ENCODE measurements at places on chromosomes 7 and 10.
A peak's percentile ranks its signal among the peaks of the same experiment; 100 is the strongest.

DNA sequence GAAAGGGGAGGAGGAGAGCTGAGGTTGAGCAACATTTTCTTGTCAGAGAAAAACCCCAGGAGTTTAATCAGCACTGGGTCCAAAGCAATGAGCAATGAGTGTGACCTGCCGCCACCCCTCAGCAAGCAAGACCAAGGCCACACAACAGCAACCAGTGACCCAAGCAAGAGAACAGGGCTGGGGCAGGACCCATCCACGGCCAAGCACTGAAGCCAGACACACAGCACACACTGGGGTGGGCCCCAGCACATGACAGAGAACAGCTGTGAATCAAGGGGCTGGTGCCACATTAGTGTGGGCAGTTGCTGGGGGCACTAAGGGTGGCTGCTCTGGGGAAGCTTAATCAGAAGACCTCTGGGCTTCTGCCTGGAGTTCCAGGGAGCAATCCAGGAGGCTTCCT is 16.2 kb downstream of the TMEM72 start:
- DNase-seq, result peak; percentile 8

DNA sequence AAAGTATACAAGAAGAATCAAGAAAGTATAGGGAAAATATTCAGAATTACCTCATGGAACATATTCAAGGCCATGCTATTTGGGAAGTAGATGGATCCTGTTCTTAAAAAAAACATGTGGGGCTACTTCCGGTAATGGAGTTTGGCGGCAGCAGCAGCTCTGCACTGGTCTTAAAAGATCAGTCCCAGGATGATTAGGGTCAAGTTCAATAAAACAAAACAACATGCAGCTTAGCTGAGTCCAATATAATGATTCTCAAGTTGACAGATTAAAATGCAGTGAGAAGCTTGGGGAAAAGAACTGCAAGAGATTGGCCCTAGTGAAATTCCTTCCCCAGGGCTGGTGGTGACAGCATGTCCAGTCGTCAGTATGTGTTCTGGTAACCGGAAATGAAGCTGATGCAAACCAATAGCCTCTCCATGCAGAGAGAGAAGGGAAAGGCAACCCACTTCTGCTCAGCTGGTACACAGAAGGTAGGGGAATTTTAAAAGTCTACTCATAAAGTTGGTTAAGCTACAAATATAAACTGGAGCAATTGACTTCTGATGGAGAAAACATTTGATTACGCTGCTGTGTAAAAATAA is 305.1 kb upstream of the IMMP2L start:
- no peak for DNase-seq

DNA sequence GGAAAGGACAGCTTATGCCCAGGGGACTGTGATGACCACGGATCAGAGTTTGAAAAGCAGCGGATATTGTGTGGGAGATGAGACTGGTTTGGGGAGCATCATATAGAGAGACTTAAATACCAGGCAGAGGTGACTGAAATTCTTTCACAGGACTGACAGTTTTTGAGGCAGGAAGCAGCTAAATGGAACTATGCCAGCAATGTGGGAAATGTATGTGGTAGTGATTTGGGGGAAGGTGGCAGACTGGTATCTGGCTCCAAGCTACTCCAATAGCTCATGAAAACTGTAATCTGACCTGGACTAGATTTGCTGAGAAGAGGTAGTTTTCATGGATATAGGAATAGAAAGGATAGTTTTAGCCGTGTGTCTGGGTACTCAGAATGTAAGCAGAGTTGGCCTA is 592.6 kb downstream of the REEP3 start:
- DNase-seq, result no peak

DNA sequence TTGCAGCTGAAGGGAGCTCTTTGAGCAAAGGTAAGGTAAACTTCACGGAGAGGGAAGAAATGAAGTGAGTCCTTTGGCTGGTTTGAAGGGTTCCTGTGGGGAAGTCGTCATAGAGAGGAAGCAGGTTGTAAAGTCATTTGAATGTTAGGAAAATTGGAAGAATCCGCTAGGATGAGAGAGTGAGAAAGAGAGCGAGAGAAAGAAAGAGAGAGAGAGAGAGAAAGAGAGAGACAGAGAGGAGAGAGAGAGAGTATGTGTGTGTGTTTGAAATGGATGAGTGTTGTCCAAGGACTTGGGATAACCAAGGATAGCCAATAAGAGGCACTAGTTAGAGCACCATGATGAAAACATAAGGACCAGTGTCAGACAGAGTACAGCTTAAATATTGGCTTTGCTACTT is 43.1 kb downstream of the FEZF1 start:
- no peak for DNase-seq

GRCh38 chr10:30088178-30088577 is 28.8 kb upstream of the JCAD start:
- DNase-seq, result peak; percentile 35

GRCh38 chr10:5945190-5945509 is 32.2 kb downstream of the IL15RA start:
- DNase-seq, result peak; percentile 61

DNA sequence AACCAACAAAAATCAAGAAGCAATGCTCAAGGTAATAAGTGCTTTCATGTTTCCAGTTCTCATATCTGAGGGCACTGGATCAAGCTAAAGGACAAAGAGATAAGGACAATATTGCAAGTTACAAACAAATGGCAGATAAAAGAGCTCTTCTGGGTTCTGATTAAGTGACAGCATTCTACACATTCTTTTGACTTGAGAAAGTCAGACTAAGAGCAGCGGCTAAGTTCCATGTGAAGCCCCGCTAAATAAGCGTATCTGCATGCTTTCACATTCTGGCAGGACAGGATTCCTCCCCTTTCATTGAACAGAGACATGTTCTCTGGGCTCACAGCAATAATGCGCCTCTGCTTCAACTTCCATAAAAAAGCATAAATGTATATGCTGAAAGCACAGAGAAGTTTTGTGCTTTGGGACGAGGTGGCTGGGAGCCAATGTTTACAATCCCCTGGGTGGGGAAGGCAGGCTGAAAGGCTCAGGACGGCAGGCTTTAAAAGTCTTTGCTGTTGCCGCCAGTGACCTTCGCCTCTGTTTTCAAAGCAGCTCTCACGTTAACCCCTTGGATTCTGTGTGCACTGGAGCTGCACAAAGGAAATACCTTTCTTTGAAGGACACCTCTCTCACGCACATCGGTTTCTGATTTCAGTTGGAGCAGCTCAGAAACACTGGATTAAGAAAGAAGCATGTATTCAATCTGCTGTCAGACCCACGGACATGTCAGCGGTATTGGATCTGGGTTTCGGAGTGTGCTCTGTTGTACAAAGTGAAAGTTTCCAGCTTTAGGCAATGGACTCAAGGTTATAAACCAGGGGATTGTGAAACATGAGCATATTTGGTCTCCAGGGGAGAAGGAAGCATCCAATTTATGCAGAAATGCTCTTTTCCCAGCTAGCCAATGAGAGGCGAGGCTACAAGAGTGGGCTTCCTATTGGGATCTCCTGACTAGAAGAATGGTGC is 105.4 kb upstream of the FAM133B start:
- DNase-seq, result peak; percentile 35

GRCh38 chr7:66363635-66364034 is 158.5 kb downstream of the TPST1 start:
- no peak for DNase-seq

GRCh38 chr7:16626388-16626787 is 19.2 kb downstream of the ANKMY2 start:
- DNase-seq, result no peak

GRCh38 chr7:93980744-93981479 is 23.2 kb downstream of the BET1 start:
- no peak for DNase-seq

GRCh38 chr7:45646996-45647825 is 73.0 kb downstream of the ADCY1 start:
- DNase-seq, result peak; percentile 50

- no peak for DNase-seq
Observed at GRCh38 chr7:35993676-35994606, 159.1 kb upstream of the EEPD1 start.

GRCh38 chr7:4687956-4688355 is 5.9 kb downstream of the FOXK1 start:
- DNase-seq, result no peak

DNA sequence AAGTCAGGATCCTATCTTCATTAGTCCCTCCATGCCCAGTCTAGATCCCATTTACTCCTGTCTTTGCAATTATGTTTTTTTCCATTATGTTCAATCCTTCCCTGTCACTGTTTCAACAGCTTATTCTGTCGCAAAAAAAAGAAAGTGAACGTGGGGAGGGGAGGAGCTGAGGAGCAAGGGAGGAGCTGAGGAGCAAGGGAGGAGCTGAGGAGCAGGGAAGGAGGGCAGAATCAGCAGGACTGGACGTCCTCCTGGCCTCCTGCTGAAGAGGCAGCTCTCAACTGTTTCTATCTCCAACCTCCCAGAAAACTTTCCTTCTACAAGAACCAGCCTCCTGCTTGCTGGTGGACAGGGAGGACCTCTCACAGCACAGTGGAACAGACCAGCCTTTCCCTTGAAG is 26.0 kb downstream of the LARP4B start:
- no peak for DNase-seq

DNA sequence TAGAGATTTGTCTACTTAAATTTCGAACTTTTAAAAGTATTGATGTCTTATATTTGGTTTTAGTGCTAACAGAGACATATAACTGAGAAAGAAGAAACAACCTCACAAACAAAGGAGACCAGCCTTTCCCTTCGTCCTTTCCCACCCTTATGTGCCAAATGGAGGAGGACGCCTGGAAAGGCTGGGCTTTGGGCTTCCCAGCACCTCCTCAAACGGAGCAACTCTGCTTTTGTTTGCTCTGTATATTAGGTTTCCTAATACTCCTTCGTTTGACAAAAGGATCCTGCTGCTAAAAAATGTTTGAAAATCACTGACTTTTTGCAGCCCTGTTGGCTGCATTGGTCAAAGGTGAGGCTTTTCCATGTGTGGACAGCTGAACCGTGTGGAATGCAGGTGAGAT is 471.8 kb downstream of the SORCS3 start:
- no peak for DNase-seq

GRCh38 chr10:19638182-19638895 is 177.9 kb upstream of the PLXDC2 start:
- DNase-seq, result no peak

- DNase-seq, result no peak
Observed at GRCh38 chr10:69916118-69916517, 114.4 kb downstream of the COL13A1 start.

DNA sequence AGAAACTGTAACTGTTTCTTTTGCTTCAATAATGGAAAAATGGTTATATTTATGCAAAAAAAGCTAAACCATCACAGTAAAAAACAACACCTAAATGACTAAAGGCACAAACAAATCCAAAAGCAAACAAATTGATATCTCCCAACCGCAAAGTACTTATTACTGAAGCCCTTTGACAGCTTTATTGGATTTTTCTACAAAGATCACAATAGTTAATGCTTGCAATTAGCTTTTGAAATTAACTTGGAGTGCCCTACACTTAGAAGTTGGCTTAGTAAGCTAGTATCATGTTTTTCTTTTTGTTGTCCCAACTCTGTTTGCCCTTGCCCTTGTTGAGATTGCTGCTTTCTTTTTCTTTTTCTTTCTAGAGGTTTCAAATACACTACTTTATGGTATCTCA is 257.5 kb downstream of the INHBA start:
- no peak for DNase-seq

- DNase-seq, result no peak
Observed at GRCh38 chr7:43196379-43196778, 83.9 kb downstream of the HECW1 start.

- peak; percentile 11 for DNase-seq
Observed at GRCh38 chr10:33381451-33382215, 47.2 kb upstream of the NRP1 start.

GRCh38 chr7:35253460-35253709 is 515 bp downstream of the TBX20 start:
- peak; percentile 79 for DNase-seq

- no peak for DNase-seq
Observed at GRCh38 chr7:154347700-154348266, 295.6 kb downstream of the DPP6 start.

Data from H7 (cell line).